ENCODE measurements at places on chromosomes 16 and 17.

DNA sequence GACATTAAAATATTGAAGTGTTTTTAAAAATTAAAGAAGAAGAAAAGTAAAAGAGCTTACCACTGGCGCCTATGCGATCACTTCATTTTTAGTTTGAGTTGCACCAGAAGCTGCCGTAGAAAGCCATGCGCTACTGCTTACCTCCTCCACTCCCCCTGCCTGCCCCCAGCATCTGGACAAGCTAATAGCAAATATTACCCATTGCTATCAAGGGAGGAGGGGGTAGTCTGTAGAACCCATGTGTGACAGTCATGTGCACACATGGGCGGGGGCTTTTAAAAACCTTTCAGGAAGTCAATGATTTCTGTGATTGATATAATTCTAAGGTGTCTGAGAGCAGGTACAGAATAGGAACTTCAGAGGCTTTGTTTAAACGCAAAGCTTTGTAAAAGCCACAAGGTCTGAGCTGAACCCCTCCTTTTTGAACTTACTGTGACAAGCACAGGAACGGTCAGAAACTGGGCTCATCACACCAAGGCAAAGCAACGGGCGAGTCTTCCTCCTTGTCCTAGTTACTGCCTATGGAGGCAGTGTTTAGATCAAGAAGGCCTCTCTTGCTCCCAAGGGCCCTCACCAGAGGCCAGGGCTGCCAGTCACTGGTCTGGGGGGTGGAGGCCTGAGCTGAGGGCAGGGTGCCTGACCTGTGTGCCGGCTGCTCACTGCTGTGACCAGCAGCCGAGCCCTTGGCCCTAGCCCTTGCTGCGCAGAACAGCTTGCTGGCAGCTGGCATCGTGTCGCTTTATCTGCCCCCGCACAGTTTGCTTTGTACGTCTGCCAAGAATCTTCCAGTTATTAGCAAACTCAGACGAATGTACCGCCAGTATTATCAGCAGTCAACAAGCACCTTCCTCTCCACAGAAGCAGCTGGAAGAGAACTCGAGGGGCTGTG is 15.0 kb downstream of the GINS2 start:
- peak; percentile 85 for DNase-seq

DNA sequence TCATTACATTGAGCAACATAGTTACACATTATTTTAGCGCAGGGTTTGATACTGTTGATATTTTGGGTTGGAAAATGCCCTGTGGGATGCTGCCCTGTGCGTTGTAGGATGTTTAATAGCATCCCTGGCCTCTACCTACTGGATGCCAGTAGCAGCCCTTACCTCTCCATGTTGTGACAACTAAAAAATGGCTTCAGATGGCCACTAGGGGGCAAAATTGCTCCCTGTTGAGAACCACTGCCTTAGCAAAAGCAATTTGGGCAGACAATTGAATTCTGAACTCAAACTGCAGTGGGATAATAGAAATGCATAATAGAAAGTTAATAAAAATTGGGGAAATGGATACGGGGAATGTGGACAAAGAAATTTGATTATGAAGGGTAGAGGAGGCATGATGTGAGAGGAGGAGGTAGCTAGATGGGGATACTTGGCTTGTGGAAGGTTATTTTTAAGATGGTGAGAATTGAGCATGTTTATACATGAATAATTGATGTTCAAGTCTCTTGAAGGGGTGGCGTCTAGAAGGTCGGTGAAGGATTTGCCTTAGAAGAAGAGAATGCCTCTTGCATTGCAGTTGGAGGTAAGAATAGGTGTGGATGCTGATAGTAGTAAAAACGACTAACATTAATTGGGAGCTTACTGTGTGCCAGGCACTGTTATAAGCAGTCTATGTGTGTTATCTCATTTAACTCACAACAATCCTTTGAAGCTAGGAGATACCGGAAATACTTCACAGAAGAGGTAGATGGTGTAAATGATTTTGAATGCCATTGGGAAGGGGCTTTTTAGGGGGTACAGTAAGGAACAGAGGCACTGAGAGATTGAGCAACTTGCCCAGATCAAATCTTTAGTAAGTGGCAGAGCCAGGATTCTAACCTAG is 19.0 kb downstream of the HEATR9 start:
- no peak for DNase-seq

GRCh38 chr17:77909236-77909635 is 49.3 kb upstream of the TNRC6C start:
- DNase-seq, result peak; percentile 39

DNA sequence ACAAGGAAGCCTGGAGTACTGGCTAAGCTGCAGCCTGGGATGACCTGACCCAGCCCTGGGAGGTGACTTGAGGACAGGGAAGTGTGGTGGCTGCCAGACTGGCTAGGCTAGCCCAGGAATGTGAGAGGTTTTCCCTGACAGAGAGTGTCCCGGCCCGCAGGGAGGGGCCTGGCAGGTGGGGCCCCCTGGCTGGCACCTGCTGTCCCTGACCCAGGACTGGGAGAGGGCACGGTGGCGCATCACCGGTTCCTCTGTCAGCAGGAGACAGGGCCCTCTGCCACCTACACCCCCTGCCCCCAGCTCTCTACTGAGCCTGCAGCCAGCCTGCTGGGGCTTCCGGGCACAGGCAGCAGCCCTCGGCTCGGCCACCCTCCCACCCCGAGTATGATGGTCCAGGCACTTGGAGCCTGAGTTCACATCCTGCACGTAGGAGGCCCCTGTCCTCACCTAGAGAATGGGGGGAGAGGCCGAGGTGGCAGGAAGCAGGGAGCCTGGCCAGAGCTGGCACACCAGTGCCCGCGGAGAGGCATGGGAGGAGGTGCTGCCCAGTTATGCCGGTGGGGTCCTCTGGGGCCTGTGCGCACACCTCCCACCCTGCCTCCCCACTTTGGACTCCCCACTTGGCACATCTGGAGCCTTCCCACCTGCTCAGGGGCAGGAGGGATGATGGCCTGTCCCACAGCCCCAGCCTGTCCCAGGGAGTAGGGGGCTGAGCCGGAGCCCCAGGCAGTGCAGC is 528 bp downstream of the PRSS27 start:
- DNase-seq, result no peak

DNA sequence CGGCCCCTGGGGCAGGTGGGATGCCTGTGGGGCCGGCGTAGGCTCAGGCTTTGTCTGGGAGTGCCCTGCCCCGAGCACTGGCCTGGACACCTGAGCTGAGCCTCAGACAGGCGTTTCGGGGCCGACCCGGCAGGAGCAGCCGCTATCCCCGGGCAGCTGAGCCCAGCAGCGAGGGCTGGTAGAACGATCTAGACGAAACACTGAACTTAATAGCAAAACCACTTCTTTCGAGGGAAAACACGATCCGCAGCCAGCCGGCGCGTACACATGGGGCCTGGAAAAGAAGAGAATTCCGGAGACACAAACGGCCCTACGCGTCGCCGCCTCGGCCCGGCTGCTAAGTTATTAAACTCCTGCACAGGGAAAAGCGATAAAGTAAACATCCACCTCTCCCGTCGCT is 22.0 kb upstream of the SSTR5 start:
- no peak for DNase-seq

GRCh38 chr17:67441052-67441895 is 64.2 kb downstream of the PITPNC1 start:
- no peak for DNase-seq

DNA sequence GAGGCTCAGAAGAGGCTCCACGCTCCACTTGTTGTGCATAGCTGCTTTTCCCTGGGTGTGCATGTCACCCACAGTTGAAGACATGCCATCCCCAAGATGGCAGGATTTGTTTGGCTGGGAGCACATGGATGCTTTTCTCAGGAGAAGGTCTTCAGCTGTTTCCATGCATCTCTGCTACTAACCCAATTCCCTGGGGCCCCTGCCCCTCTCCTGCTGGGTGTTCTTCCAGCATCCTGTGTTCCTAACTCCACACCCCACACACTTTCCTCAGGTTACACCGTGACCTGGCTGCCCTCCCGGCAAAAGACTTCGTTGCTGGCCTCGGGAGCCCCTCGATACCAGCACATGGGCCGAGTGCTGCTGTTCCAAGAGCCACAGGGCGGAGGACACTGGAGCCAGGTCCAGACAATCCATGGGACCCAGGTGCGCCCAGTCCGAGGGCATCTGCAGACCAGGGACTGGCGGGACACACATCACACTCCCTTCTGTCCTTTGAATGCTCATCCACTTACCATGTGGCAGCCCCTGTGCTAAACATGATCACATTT is 21.5 kb downstream of the ITGAL start:
- no peak for DNase-seq

DNA sequence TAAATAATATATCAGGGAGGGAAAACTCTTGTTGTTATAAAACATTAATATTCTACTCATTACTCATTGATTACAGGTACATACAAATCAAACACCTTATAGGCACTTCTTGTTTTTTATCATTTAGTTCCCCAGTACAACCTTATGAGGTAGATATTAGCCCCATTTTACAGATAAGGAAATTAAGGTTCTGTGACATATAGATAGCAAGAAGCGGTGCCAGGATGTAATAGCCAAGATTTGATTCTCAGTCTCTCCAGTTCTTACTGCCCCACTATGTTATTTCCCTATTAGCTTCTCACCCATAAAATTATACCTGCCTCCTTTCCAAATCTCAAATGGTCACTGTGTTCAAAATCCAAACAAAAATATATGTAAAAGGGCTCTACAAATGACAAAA is 36.9 kb downstream of the CMTM3 start:
- DNase-seq, result no peak

DNA sequence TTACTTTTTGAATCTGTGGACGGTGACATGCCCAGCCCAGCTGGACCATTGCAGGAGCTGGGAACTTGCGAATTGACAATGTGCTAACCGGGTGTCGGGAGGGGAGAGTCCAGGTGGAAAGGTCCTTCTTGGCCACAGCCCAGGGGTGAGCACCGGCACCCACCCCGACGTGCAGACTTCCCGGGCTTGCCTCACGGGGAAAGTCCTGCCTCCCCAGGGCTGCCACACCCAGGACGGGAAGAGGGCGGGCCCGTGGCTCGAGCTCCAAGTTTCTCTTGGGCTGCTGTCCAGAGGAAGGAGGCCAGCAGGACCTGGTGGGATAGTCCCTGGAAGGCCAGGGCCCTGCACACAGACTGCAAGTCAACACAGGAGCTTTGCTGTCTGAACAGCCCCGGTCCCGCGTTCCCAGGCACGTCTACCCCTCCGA is 17.7 kb downstream of the CARD14 start:
- DNase-seq, result no peak

DNA sequence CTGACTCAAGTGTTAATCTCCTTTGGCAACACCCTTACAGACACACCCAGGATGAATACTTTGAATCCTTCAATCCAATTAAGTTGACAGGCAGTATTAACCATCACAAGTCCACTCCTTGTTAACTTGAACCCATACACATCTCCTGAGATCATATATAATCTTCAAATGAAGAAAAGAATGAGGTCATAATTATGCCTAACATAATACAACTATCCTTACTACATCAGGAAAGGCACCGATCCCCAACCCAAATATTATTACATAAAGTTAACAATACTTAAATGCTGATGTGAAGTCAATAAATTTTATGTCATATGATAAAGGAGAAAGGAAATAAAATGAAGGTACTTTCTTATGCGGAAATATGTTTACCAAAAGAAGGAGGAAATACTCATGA is 649.9 kb downstream of the KCNJ2 start:
- DNase-seq, result no peak

DNA sequence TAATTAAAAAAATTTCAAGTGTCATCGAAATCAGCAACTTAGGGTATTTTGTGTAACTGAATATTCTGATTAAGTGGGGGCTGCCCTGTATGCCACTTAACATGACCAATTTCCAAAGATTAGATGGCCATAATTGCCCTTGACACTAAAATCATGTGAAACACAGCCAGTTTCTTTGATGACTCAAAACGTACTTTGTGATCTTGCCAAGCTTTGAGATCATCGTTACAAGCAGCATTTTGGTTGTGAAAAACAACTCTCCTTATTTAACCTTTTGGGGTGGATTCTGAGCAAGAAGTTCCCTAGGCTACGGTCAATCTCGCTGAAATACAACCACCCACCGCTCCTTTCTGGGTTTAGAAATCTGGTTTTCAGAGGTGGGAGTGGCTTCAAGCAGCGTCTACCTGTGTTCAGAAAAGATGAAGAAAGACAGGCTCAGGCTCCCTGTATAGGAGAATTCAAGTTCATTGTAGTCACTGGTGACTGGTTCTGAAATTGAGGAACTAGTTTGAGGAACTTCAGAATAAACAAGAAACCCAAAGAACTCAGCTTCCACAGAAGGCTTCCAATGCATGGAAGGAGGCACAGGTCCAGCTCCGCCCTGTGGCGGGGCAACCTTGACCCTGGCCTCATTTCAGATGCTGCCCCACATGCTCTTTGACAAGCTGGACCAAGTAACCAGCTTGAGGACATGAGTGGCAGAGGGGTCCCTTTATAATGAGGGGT is 9.4 kb downstream of the MAP3K14 start:
- no peak for DNase-seq

DNA sequence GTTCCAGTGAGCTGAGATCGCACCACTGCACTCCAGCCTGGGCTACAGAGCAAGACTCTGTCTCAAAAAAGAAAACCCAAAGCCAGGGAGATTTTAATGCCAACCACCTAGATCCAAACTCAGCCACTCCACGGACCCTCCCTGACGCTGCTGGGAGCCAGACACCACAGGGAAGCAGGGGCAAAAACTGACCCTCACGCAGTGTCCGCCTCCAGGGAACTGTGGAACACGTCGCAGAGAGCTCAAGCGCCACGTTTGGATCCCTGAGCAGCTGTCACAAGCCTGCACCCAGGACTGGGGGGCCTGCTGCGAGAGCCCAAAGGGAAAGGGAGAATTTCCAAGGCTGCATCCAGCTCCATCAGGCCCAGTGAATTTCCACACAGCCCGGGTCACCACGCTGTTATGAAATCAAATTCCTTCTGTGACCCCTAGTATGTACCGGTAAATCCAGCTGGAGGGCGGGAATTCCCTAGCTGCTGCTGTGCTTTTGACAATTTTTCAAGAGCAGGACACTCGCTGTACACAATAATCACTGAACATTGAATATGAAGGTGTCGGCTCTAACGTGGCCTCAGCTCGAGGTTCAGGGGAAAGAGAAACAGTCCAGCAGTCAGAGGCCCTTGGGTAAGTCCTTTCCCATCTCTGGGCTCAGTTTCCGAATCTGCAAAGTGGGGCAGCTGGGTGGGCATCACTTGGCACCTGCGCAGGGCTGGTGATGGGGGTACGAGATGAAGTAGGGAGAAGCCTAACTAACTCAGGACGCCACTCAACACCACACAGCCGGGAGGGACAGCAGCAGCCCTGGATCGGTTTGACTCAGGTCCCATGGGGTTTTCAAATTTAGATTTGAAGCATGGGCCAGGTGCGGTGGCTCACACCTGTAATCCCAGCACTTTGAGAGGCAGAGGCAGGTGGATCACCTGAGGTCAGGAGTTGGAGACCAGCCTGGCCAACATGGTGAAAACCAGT is 8.6 kb downstream of the CARHSP1 start:
- DNase-seq, result no peak

GRCh38 chr16:27531186-27531585 is 18.5 kb downstream of the GTF3C1 start:
- DNase-seq, result peak; percentile 12

DNA sequence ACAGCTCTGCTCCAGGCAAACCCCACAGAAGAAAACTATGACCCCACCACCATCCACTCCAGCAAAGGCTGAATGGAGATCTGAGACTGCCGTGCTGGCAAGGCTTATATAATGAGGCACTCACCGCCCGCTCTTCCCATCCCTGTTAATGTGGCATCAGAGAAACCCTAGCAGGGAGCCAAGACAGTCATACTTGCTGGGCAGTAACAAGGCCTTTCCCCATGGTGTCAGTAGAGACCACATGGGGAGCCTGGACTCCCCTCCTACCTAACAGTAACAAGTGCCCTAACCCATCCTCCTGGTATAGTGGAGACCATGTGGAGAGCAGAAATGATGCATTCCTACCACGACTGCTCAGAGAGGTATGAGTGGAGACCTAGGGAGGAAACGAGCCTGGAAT is 235.2 kb downstream of the C16orf78 start:
- DNase-seq, result peak; percentile 14
